ENCODE measurements at places on chromosomes 12 and 14. TPM values are rescaled to one million over a fixed set of nuclear protein-coding genes. Genes with fewer than 3 reads are reported as not detected.

DNA sequence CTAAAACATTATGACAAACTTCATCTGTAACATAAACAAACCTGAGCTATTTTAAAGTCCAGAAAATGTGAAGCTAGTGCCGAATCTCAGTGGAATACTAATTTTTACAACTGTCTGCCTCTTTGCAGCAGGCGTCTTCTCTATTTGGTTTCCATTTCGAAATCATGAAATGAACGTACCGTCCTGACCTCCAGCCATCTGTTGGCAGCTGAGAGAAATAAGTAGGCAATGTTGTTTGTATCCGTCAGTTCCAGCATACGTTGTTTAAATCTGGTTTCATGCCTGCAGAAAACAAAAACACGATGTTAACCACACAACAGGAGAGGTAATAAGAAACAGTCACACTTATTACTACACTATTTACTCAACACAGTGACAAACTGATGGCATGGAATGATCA lies 54.3 kb upstream of the KCNJ8 start:
- peaks cover 3% of the 10 kb centered on the region for H3K27me3 ChIP-seq
- peaks cover 14% of the 10 kb centered on the region for H3K4me1 ChIP-seq
- DNase-seq = no peak
- H3K27ac ChIP-seq = peak overlapping the region; percentile 31
- peaks cover 3% of the 10 kb centered on the region for H3K36me3 ChIP-seq

DNA sequence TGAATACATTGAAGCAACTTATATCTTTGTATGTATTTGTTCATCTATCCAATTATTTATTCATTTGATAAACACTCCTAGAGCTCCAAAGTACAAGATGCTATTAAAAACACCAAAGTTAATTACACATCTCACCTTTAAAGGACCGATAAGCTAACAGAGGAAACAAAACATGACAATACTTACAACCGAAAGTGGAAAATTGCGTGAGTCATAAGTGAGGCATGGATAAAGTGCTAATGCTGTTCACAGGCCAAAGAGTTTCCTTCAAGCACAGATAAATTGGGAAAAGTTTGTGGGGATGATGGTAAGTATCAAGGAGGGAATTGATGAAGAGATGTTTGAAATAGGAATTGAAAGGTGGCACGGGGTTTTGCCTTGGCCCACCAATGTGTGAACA lies 172.8 kb upstream of the KITLG start:
- no peaks in the 10 kb centered on the region for H3K4me1 ChIP-seq
- H3K36me3 ChIP-seq = no peaks in the 10 kb centered on the region
- H3K27me3 ChIP-seq = no peaks in the 10 kb centered on the region
- H3K4me3 ChIP-seq = no peak overlapping the region
- H3K27ac ChIP-seq = no peak overlapping the region

GRCh38 chr12:19525274-19525673 lies 86.0 kb downstream of the AEBP2 start:
- no peak for DNase-seq
- no peak overlapping the region for H3K27ac ChIP-seq
- H3K27me3 ChIP-seq = peaks cover 1% of the 10 kb centered on the region
- no peak overlapping the region for H3K4me3 ChIP-seq

GRCh38 chr12:85833579-85833978 lies 2.6 kb downstream of the RASSF9 start:
- no peak overlapping the region for H3K27ac ChIP-seq
- no peaks in the 10 kb centered on the region for H3K36me3 ChIP-seq
- no peak for DNase-seq
- H3K4me1 ChIP-seq = no peaks in the 10 kb centered on the region
- H3K4me3 ChIP-seq = no peak overlapping the region

GRCh38 chr12:94898388-94898787 lies 105.1 kb downstream of the NDUFA12 start:
- H3K27ac ChIP-seq = no peak overlapping the region
- no peak overlapping the region for H3K4me3 ChIP-seq
- peak; percentile 48 for DNase-seq
- no peaks in the 10 kb centered on the region for H3K27me3 ChIP-seq
- no peaks in the 10 kb centered on the region for H3K36me3 ChIP-seq
- no peaks in the 10 kb centered on the region for H3K4me1 ChIP-seq

GRCh38 chr14:104358528-104359300 lies 220.3 kb downstream of the KIF26A start:
- H3K4me1 ChIP-seq = peaks cover 8% of the 10 kb centered on the region
- DNase-seq = peak; percentile 10
- H3K4me3 ChIP-seq = no peak overlapping the region
- H3K27me3 ChIP-seq = peaks cover 8% of the 10 kb centered on the region
- no peaks in the 10 kb centered on the region for H3K36me3 ChIP-seq

SETD1B gene
- 35.0 TPM for total RNA-seq

KCNMB4 gene
- total RNA-seq = 18.7 TPM

- peaks cover 5% of the 10 kb centered on the region for H3K36me3 ChIP-seq
- H3K4me1 ChIP-seq = no peaks in the 10 kb centered on the region
- H3K27ac ChIP-seq = no peak overlapping the region
- no peak overlapping the region for H3K4me3 ChIP-seq
- DNase-seq = no peak
Measured at GRCh38 chr12:112096667-112097066, 11.9 kb downstream of the NAA25 start.

DNA sequence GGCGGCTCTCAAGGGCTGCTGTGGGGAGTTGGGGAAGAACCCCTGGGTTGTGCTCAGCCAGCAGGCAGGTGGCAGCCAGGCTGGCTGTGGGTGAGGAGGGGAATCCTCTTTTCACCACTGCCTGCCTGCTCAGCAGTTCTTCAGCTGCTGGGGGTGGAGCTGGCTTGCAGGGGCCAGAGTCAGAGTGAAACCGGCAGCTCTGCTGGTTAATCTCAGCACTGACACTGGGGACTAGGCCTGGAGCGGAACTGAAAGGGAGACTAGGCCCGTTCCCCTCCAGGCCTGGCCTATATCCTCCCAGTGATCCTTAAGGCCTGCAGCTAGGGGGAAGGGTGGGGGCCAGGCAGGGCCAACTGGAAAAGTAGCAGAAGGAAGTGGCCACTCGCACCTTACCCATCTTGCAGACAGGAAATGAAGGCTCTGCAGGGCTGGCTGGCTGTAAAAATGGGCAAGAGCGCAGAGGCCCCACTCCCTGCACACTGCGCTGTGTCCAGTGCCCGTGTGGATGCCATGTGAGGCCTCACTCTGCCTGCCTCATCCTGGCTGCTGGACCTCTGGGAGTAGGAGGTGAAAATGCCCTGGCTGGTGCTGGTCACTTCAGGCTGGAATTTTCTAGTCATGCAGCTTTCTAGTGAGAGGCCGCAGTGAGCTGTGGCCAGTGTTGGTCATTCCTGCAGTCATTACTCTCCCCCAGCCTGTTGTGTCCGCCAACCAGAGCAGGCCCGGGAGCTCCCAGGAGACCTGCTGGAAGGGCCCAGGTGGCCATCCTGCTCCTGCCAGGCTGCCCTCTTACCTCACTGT lies 39.4 kb downstream of the SH2B3 start:
- H3K27me3 ChIP-seq = peaks cover 19% of the 10 kb centered on the region
- H3K4me3 ChIP-seq = no peak overlapping the region
- H3K4me1 ChIP-seq = peaks cover 21% of the 10 kb centered on the region
- H3K27ac ChIP-seq = no peak overlapping the region
- no peaks in the 10 kb centered on the region for H3K36me3 ChIP-seq

TDRD9 gene
- not detected for total RNA-seq

SERPINA12 gene
- total RNA-seq = not detected

GRCh38 chr14:56945291-56945690 lies 135.0 kb upstream of the OTX2 start:
- no peaks in the 10 kb centered on the region for H3K4me1 ChIP-seq
- no peaks in the 10 kb centered on the region for H3K27me3 ChIP-seq
- no peak overlapping the region for H3K4me3 ChIP-seq
- no peaks in the 10 kb centered on the region for H3K36me3 ChIP-seq
- no peak for DNase-seq
- no peak overlapping the region for H3K27ac ChIP-seq

DNA sequence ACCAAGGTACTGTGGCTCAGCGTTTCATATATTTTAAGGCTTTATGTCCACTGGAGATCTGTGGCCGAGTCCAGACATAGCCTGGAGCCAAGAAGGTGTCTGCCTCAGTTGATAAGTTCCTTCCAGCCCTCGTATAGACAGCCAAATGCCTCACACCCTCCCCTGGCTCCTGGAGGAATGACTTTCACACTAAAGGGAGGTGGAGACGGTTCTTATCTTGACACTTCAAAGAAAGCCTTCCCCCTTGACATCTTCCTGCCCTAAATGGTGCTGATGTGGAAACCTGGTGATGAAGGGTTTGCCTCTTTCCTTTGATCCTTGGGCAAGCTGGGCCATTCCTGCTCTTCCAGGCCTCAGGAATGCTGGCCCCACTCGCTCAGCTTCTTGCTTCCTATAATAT lies 474.8 kb upstream of the TBX3 start:
- no peak overlapping the region for H3K4me3 ChIP-seq
- no peak for DNase-seq
- H3K27ac ChIP-seq = no peak overlapping the region

DNA sequence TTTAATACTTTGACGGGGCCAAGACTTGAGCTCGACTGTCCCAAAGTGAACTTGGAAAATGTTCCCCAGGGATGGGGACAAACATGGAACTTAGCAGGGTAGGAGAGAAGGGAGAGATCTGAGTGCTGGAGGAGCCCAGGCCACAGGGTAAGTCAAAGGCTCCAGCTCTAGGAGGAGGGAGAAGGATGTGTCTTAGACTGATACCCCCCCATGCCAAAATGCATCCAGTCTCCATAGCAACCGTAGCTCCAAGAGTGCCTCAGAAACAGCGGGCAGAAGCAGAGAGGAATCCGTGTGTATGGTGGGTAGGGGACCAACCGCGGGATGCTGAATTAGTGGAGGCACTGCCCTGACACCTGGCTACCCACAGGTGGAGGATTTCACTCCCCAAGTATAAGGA lies 845 bp upstream of the AGAP2 start:
- peak overlapping the region; percentile 38 for H3K27ac ChIP-seq
- peaks cover 24% of the 10 kb centered on the region for H3K4me1 ChIP-seq
- H3K4me3 ChIP-seq = peak overlapping the region; percentile 85
- peaks cover 30% of the 10 kb centered on the region for H3K27me3 ChIP-seq

DNA sequence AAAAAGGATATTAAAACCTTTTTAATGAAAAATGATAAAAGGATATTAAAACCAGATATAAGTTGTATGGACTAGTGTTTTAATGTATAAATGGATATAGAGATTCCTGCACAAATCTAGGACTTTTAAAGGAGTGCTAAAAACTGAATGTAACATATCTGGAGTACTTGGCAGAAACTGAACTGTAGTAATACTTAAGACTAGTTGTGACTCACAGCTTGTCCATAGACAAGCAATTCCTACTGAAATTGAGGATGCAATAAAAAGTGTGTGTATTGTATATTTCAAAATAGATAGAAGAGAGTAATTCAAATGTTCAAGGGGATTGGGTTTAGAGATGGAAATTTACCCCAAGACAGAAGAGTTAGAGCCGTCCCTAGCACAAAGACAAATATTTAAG lies 59.6 kb downstream of the FBXO33 start:
- H3K36me3 ChIP-seq = no peaks in the 10 kb centered on the region
- no peak for DNase-seq
- peaks cover under 1% of the 10 kb centered on the region for H3K27me3 ChIP-seq
- H3K4me3 ChIP-seq = no peak overlapping the region

- no peaks in the 10 kb centered on the region for H3K36me3 ChIP-seq
- H3K4me1 ChIP-seq = no peaks in the 10 kb centered on the region
- no peaks in the 10 kb centered on the region for H3K27me3 ChIP-seq
- no peak overlapping the region for H3K27ac ChIP-seq
- DNase-seq = no peak
- no peak overlapping the region for H3K4me3 ChIP-seq
Measured at GRCh38 chr12:50394469-50395029, 1.9 kb downstream of the FAM186A start.

KRT4 gene
- not detected for total RNA-seq

DNA sequence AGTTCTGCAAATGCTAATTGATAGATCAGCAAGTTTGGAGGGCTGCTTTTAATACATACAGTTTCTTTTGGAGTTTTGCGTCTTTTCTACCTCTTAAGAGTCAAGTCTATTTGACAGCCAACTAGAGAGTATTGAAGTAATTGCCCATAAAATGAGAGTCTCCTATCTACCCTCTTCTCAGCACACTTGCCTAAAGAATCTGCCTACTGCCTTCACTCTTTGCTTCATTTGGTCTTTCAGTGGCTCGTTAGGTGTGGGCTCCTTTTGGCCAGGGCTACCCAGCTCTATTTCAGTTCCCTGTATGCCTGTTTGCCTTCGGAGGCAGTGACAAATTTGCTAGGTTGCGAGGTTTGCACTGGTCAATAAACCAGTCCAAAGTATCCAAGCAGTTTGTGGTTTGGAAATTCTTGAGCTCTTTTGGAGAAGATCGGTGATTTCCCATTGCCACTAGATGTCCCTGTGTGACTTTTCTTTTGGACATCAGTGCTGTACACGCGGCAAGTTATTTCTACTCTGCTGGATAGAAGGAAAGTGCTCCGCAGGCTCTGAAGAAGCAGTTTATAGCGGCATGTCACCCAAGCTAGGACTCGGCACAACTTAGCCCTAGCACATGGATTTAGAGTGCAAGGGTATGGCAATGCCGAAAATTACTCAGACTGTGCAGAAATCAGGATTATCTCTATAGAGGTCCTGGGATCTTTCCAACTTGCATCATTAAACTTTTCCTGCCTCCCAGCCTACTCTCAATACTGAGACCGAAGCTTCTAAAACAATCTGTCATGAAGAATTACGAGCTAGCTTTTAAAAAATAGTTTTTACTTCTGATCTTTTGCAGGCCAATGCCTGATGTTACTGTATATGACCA lies 38.6 kb downstream of the MGST1 start:
- no peaks in the 10 kb centered on the region for H3K27me3 ChIP-seq
- H3K4me3 ChIP-seq = no peak overlapping the region
- H3K27ac ChIP-seq = no peak overlapping the region
- H3K36me3 ChIP-seq = no peaks in the 10 kb centered on the region
- no peak for DNase-seq

- H3K36me3 ChIP-seq = no peaks in the 10 kb centered on the region
- H3K27ac ChIP-seq = no peak overlapping the region
- H3K4me1 ChIP-seq = no peaks in the 10 kb centered on the region
- H3K4me3 ChIP-seq = no peak overlapping the region
- no peak for DNase-seq
Measured at GRCh38 chr12:106721915-106722314, 52.6 kb upstream of the RIC8B start.

DNA sequence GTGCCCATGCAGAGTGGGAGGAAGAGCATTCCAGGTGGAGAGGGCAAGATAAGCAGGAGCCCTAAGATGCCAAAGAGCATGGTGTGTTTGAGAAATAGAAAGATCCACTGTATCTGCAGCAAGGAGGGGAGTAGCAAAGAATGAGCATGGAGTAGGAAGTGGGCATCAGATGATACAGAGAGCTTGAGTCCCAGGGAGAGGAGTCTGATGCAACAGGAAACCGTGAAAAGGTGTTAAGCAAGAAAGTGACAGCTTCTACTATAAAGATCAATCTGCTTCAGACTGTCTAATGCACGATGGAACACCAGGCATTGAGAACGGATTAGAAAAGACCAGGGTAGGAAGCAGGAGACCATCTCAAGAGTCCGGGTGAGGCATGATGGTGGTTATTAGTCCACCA lies 12.3 kb upstream of the GPRC5D start:
- H3K4me3 ChIP-seq = no peak overlapping the region
- H3K36me3 ChIP-seq = peaks cover 7% of the 10 kb centered on the region
- no peak overlapping the region for H3K27ac ChIP-seq

ATF7IP gene
- 204 TPM for total RNA-seq

TRPV4 gene
- 0.17 TPM for total RNA-seq

Data from glutamatergic neuron (in vitro differentiated cells).